ENCODE measurements at places on chromosomes 5 and 9.
A peak's percentile ranks its signal among the peaks of the same experiment; 100 is the strongest.

- DNase-seq, result peak; percentile 64
Observed at GRCh38 chr5:31362931-31363568, 168.8 kb downstream of the DROSHA start.

- no peak for DNase-seq
Observed at GRCh38 chr5:10904862-10905432, 143.9 kb upstream of the DAP start.

- no peak for DNase-seq
Observed at GRCh38 chr9:133063500-133064231, 1.9 kb downstream of the CEL start.

GRCh38 chr5:6899221-6899620 is 186.0 kb downstream of the TENT4A start:
- no peak for DNase-seq

DNA sequence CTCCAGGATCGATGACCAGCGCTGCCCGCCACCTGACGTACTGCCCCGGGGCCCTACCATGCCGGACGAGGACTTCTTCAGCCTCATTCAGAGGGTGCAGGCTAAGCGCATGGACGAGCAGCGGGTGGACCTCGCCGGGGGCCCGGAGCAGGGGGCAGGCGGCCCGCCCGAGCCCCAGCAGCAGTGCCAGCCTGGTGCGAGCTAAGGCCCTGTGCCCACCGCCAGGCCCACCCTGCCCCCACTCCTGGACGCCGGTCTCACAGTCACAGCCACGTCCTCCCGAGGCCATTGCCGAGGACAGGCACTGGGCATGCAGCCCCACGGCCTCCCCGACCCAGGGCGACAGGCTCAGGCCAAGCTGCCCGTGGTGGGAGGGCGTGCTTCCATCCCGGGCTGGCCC is 5.5 kb downstream of the DNLZ start:
- no peak for DNase-seq
